Esophagus squamous epithelium (tissue), 5 donors: ENCODE measurements at places on chromosomes 4 and X.

- no peaks in the 10 kb centered on the region for H3K4me1 ChIP-seq
- H3K4me3 ChIP-seq = no peak overlapping the region
Observed at GRCh38 chrX:150150076-150150779, 211.9 kb upstream of the EOLA2 start.

- DNase-seq = no peak
- H3K36me3 ChIP-seq = no peaks in the 10 kb centered on the region
- H3K4me3 ChIP-seq = no peak overlapping the region
- no peaks in the 10 kb centered on the region for H3K27me3 ChIP-seq
- no peaks in the 10 kb centered on the region for H3K4me1 ChIP-seq
Observed at GRCh38 chr4:188305690-188306089, 166.4 kb downstream of the TRIML1 start.

GRCh38 chr4:15010038-15010585, 7.8 kb downstream of the CPEB2 start:
- no peak for DNase-seq
- no peak overlapping the region for H3K27ac ChIP-seq
- peaks cover 85% of the 10 kb centered on the region for H3K4me1 ChIP-seq

DNA sequence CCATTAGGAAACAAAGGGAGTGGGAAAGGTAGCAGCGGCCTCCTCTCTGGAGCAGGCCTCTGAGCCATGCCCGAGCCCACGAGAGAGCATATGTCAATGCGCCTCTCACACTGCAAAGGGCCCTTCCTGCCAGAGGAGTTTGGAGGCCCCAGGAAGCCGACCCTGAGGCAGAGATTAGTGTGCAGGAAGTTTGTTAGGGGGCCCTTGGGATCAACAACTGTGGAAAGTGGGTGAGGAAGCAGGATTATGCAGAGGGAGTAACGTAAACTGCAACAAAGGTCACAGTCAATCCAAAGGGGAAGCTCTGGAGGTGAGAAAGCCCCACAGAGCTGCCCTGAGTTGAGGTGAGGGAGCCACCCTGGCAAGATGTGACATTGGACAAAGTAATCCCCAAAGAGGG, 17.4 kb downstream of the RTL5 start:
- no peak overlapping the region for H3K4me3 ChIP-seq
- no peaks in the 10 kb centered on the region for H3K4me1 ChIP-seq
- peak overlapping the region; percentile 44 for H3K27ac ChIP-seq
- no peak for DNase-seq
- H3K27me3 ChIP-seq = peaks cover under 1% of the 10 kb centered on the region

DNA sequence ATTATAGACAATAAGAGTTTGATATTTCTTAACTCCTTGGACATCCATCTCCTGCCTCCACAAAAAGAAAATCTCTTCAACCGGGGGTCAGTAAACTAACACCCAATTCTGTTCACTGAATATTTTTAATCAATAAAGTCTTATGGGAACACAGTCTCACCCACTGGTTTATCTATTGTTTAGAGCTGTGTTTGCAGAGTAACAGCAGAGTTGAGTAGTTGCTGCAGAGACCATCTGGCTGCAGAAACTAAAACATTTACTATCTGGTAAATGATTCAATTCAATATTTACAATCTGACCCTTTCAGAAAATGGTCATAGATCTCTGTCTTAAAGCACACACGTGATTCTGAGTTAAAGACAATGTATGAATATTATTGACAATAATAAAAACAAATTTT, 94.0 kb downstream of the TMA16 start:
- H3K4me3 ChIP-seq = no peak overlapping the region
- H3K27ac ChIP-seq = no peak overlapping the region
- no peaks in the 10 kb centered on the region for H3K36me3 ChIP-seq
- no peak for DNase-seq

- peaks cover 44% of the 10 kb centered on the region for H3K4me1 ChIP-seq
- H3K4me3 ChIP-seq = peak overlapping the region; percentile 97
- DNase-seq = no peak
- H3K27ac ChIP-seq = peak overlapping the region; percentile 91
- H3K27me3 ChIP-seq = no peaks in the 10 kb centered on the region
Observed at GRCh38 chr4:110196206-110196870, 2.1 kb downstream of the ELOVL6 start.

DNA sequence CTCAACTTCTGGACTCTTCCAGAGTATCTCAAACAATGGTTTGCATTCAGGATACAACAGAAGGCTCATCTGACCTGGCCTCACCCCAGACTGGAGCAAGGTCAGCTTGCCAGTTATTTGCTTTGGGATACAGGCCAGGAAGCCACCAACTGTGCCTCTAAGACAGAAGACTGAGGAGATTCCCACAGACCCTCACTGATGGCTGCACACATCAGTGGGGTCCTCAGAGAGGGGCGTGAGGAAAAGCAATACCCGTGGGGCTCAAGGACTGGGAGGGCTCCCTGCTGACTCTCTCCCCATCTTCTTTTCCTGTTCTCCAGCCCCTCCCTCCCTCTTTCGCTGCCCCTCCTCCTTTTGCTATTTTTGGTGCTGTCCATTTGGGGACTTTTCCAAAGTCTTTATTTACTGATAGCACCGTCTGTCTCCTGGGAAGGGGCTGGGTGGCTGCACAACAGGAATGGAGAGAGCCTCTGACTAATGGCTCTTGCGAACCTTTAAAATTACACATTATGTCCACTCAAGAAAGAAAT, 23.2 kb downstream of the RELL1 start:
- H3K4me1 ChIP-seq = peaks cover 54% of the 10 kb centered on the region
- DNase-seq = no peak
- no peaks in the 10 kb centered on the region for H3K36me3 ChIP-seq
- H3K27ac ChIP-seq = peak overlapping the region; percentile 64
- H3K27me3 ChIP-seq = no peaks in the 10 kb centered on the region
- no peak overlapping the region for H3K4me3 ChIP-seq

DNA sequence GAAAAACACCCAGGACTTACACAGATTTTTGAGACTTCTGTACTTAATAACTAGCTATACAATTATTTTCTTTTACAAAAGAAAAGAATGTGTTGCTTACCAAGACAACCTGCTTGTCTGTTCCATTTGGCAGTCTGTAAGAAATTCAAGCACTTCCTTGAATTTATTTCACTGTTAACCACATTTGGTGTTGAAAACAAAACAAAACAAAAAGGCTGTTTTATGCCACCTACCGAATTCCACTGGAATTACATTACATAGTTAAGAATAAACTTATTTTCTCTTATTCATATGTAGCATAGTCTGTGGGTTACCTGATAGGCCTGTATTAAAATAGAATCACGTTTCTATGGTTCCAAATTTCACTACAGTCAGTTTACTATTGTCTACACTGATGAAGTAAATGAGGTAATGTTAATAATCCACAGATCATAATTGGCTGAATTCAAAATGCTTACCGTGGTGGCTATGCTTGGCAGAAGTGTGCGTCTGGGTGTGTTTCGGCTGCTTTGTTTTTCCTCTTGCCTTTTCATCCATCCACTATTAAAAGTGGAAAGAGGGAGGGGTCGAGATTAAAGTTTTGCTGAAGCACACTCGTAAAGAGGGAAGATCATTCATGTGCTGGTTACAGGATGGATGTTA, at the start of gene TLR1:
Gene TLR1, minus strand, starts transcription at position 138 of the 642 bp plus-strand sequence. CDS start 5,960 bp downstream, outside the sequence.
- H3K27ac ChIP-seq = peak within 1 kb of the TSS; percentile 84
- H3K36me3 ChIP-seq = no peaks in the 10 kb centered on the region
- no peaks in the 10 kb centered on the region for H3K27me3 ChIP-seq
- H3K4me3 ChIP-seq = peak within 1 kb of the TSS; percentile 34
- no peaks in the 10 kb centered on the region for H3K4me1 ChIP-seq

DNA sequence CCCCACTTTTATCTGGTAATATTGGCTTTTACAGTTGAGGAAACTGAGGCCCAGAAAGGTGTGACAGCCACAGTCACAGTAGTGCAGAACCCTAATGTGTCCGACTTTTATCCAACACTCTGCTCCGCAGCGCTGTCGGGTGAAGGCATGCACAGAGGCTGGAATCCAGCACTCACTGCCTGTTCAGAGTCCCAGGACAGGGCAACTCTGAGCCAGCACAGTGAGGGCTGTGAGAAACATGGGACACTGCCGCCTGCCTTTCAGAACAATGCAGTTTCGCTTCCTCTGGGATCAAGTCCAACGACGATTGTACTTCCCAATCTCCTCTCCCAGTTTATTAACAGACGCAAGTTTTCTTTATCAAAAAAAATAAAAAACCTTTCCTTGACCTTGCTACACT, 41.9 kb upstream of the PDGFRA start:
- H3K27me3 ChIP-seq = no peaks in the 10 kb centered on the region
- H3K4me3 ChIP-seq = no peak overlapping the region
- no peaks in the 10 kb centered on the region for H3K4me1 ChIP-seq
- H3K36me3 ChIP-seq = no peaks in the 10 kb centered on the region
- no peak for DNase-seq

DNA sequence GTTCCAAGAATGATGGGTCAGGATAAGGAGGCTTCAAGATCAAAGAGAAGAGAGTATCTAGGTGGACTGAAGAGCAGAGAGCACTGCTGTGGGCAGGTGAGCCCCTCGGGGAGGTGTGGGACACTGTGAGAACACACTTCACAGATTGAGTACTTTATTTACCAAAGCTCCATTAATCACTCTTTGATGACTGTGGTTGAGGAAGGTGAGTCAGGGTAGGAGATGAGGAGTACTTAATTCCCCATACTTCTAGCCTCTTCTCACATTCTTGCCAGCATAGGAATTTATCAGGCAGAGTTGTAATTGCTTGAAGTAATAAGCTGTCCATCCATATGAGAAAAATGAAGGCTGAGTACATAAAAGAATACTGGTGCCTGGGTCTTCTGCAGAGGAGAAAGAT, 375.3 kb downstream of the PCDH10 start:
- no peaks in the 10 kb centered on the region for H3K36me3 ChIP-seq
- H3K27ac ChIP-seq = no peak overlapping the region
- no peak for DNase-seq
- no peaks in the 10 kb centered on the region for H3K4me1 ChIP-seq
- no peaks in the 10 kb centered on the region for H3K27me3 ChIP-seq

DNA sequence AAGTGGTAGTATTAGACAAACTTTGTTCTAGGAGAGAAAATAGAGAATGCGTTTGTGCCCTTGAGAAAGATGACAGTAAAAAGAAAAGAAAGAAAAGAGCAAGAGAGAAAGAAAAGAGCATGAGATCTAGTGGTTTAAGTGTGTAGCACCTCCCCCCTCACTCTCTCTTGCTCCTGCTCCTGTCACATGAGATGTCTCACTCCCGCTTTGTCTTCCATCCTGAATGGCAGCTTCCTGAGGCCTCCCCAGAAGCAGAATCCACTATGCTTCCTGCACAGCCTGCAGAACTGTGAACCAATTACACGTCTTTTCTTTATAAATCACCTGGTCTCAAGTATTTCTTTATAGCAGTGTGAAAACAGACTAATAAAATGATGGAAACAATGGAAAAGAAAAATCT, 499.6 kb downstream of the ACTRT1 start:
- no peaks in the 10 kb centered on the region for H3K36me3 ChIP-seq
- DNase-seq = no peak
- H3K4me1 ChIP-seq = no peaks in the 10 kb centered on the region
- no peak overlapping the region for H3K27ac ChIP-seq
- H3K27me3 ChIP-seq = no peaks in the 10 kb centered on the region

DNA sequence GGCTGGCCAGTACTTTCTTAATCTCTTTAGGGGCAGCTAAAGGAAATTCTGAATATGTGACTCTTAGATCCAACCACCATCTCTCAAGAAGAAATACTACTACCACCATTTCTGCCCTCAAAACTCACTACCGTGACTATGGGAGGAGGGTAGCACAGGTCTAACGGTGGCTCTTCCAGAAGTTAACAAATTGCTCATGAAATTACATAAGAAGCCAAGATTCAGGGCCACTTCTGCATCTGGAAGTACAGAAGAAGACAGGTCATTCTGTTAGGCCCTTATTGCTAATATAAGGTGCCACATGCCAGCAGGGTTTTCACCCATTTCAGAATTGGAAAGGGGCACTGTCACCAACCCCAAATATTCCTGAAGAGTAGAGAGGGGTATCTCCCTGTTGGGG, 19.6 kb upstream of the NKRF start:
- no peaks in the 10 kb centered on the region for H3K27me3 ChIP-seq
- no peak overlapping the region for H3K4me3 ChIP-seq
- no peaks in the 10 kb centered on the region for H3K4me1 ChIP-seq
- peaks cover 17% of the 10 kb centered on the region for H3K36me3 ChIP-seq

GRCh38 chr4:106269711-106270110, 46.3 kb downstream of the TBCK start:
- H3K27me3 ChIP-seq = no peaks in the 10 kb centered on the region
- no peak overlapping the region for H3K27ac ChIP-seq
- H3K36me3 ChIP-seq = no peaks in the 10 kb centered on the region

DNA sequence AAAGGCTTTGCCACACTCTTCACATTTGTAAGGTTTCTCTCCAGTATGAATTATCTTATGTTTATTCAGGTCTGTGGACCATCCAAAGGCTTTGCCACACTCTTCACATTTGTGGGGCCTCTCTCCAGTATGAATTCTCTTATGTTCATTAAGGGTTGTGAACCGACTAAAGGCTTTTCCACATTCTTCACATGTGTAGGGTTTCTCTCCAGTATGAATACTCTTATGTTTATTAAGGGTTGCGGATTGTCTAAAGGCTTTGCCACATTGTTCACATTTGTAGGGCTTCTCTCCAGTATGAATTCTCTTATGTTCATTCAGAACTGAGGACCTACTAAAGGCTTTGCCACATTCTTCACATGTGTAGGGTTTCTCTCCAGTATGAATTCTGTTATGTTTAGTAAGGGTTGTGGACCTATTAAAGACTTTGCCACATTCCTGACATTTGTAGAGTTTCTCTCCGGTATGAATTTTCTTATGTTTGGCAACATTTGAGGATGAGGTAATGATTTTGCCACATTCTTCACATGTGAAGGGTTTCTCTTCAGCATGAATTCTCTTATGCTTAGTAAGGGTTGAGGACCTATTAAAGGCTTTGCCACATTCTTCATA, 33.7 kb downstream of the ZNF732 start:
- H3K27me3 ChIP-seq = no peaks in the 10 kb centered on the region
- no peaks in the 10 kb centered on the region for H3K4me1 ChIP-seq
- H3K27ac ChIP-seq = no peak overlapping the region

- no peaks in the 10 kb centered on the region for H3K27me3 ChIP-seq
- H3K27ac ChIP-seq = no peak overlapping the region
- H3K4me1 ChIP-seq = no peaks in the 10 kb centered on the region
- DNase-seq = no peak
Observed at GRCh38 chrX:130012683-130013082, 30.2 kb downstream of the BCORL1 start.
